NCI-H226 (cell line): ENCODE measurements at places on chromosomes 6 and 20.

GRCh38 chr6:166728884-166729530, 102.0 kb upstream of the RPS6KA2 start:
- no peak for DNase-seq

DNA sequence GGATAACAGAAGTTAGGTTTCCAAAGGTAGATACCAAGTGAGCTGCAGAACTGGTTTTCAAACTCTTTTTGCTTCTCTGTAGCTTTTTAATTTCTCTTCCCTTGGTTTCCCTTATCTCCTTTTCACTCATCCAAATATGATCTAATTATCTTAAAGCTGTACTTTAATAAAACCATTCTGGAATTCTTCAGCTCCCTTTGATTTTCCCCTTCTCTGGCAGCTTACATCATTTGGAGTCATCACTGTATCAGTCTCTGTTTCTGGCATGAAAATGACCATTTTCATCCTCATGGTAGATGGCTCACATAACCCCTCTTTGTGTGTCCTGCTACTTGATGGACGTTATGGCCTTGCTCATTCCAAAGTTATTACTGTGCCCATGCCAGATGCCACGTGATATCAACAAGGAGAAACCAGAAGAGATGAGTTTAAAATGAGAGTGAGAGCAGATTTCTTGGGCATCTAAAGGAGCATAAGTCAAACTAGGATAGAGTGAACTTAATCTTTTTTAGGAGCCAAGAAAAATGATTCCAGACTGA, 620.2 kb downstream of the QKI start:
- no peak for DNase-seq

DNA sequence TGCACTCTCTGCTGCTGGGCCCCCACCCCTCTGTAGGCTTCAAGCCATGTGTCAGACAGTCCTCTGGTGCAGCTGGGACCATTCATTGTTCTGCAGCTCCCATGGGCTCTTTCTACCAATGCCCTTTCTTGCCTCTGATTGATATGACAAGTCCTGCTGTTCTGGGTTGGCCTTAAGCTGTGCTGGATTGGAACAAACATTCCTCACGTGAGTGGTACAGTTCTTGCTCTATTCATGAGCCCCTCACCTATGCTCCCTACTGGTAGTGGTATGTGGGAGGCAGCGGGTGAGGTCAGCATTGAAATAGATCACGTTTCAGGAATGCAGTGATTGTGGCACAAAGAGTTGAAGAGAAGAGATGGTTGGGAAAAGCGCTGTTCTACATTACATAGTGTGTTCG, 48.8 kb upstream of the RALY start:
- peak; percentile 27 for DNase-seq

DNA sequence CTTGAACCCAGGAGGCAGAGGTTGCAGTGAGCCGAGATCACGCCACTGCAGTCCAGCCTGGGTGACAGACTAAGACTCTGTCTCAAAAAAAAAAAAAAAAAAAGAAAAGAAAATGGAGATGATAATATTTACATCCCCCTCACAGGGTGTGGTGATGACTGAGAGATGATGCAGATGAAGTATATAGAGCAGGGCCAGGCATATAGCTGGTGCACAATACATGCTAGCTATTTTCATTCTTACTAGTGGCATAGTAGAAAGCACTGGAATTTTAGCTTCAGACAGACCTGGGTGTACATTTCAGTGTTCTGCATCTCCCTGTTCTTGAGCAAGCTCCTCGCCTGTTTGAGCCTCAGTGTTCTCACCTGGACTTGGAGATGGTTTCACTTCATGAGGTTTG, 36.9 kb downstream of the CEBPB start:
- DNase-seq, result no peak

DNA sequence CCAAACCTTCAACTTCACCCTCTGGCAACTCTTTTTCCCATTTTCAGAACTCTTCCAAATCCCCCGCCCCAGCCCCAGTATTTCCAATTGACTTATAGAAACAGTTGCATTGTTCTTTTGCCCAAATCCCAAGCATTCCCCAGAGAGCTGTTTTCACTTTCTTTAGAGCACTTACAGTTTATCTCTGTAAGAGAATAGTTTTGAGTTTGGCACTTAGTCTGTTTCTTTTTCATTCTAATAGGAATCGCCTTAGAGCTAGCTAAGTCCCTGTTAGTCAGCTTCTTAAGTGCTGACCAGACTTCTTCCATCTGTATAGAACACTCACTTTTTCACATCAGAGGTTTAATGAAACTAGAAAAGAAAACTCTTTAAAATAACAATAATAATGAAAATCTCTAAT, 374.2 kb upstream of the FLRT3 start:
- no peak for DNase-seq

DNA sequence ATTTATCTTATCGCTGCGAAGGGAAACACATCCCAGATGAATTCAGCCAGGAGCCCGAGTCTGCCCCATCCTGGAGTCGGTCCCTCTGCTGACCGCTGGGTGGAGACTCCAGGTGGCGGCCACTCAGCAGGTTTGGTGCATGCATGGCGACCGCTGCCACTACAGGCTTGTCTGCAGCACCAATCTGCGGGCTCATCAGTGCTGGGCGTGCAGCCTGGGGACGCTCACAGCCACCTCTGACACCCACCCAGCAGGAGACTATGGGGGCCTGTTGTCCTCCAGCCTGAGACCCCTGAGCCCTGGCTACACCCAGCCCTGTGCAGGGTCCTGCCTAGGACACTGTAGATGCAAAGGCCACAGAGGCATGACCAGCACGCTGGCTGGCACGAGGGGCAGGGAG, 40.5 kb upstream of the GATA5 start:
- no peak for DNase-seq

DNA sequence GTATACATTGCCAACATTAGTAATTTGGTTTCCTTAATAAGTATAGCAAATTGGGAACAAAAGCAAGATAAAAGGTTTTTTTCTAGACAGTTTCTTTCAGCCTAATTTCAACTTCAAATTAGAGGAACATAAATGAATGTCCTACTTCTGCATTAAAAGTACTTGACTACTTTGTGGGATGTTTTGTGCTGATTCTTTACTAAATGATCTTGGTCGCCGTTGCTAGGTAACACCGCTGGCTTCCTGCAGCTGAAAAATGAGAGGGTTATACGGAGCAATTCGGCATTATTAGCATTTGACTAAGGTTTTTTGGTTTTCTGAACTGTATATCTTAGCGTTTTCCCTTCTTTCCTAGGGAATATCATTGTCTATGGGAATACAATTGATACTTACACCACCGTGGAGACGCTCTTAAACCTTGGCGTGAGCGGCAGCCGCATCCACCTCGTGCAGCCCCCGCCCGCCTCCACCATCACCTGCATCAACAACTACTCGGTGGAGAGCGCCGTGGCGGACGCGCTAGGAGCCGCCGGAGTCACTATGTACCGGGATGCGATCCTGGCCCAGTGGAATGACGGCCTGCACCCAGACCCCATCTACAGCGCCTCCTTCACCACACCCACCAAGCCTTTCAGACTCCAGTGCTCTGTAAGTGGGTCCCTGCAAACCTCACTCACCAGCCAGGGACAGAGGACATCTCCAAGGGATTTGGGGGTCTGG, 90.9 kb upstream of the INSM1 start:
- no peak for DNase-seq

DNA sequence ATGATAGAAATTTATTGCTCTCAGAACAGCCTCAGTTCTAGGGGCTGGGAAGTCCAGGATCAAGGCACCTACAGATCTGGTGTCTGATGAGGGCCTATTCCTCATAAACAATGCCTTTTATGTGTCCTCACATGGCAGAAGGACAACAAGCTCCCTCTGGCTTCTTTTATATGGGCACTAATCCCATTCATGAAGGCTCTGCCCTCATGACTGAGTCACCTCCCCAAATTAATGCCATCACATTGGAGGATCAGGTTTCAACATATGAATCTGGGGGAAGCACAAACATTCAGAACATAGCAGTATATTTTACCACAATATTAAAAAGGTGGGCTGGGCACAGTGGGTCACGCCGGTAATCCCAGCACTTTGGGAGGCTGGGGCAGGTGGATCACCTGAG, 58.5 kb upstream of the CCN6 start:
- DNase-seq, result no peak

DNA sequence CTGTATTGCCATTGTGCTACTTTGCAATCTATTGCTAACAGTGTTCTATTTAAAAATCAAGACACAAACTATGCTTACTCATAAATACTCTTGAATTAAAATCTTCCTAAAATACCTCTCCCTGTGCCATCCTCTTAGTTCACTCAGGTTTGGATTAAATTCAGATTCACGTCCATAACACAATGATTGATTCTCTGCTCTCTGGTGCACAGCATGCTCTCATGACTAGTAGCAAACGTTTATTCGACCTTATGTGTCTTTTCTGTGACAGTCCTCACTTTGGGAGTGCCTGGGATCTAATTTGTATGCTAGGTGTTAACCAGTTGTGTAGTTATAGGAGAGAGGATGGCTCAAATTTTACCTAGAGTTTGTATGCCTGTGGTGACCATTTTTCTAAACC, 270.4 kb upstream of the FKBP1C start:
- DNase-seq, result no peak
